ENCODE measurements at places on chromosomes 3 and 15.

- no peak for DNase-seq
Measured at GRCh38 chr3:72657666-72658065, 190.6 kb downstream of the SHQ1 start.

GRCh38 chr15:31560643-31561042 lies 234.0 kb downstream of the KLF13 start:
- DNase-seq, result no peak

DNA sequence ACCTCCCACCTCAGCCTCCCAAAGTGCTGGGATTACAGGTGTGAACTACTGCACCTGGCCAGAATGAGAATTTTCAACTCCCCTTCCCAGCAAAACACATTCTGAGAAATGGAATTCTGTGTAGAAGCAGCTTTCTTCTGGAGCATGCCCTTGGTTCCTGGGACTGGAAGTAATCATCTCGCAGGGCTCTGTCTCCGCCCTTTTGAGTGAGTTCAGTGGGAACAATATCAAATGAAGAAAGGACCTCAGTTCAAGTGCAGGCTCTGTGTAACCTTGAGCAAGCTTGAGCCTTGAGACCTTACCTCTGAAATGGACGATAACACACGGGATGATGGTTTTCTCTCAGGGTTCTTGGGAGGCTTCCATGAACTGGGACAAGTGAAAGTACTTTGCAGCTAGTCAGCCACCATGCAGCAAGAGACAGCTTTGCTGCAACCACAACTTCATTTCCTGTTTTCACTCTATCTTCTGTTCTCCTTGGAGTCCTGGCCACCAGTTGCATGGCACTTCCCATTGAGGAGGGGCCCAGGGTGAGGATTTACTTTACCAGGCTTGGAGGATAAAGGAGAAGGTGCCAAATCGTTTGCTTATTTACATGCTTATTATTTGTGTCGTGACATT lies 35.7 kb upstream of the IGF1R start:
- no peak for DNase-seq

GRCh38 chr3:123296261-123296660 lies 94.5 kb downstream of the SEC22A start:
- DNase-seq, result no peak

DNA sequence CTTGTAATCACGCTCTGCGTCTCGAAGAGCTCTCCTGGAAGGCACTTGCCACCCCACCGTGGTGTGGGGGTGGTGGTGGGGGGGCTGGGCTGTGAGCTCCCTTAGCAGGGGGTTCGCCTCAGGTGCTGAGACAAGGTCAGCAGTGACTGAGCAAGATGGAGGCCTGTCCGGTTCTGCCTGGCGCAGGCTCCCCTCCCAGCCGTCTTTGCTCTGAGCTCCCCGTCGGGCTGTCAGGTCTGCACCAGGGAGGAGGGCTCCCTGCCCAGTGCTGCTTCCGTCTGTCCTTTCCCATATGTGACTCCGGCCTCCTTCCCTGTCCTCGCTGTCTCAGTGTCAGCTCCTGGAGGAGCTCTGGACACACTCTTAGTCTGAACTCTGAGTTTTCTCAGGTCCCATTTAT lies 80.0 kb downstream of the PLXNA1 start:
- no peak for DNase-seq

GRCh38 chr3:93746-94145 lies 102.8 kb upstream of the CHL1 start:
- no peak for DNase-seq

GRCh38 chr3:129461461-129462146 lies 21.6 kb downstream of the IFT122 start:
- DNase-seq, result no peak

GRCh38 chr3:32454111-32454510 lies 48.5 kb downstream of the CMTM6 start:
- DNase-seq, result no peak

- DNase-seq, result no peak
Measured at GRCh38 chr15:88395241-88395640, 71.9 kb downstream of the MRPL46 start.

DNA sequence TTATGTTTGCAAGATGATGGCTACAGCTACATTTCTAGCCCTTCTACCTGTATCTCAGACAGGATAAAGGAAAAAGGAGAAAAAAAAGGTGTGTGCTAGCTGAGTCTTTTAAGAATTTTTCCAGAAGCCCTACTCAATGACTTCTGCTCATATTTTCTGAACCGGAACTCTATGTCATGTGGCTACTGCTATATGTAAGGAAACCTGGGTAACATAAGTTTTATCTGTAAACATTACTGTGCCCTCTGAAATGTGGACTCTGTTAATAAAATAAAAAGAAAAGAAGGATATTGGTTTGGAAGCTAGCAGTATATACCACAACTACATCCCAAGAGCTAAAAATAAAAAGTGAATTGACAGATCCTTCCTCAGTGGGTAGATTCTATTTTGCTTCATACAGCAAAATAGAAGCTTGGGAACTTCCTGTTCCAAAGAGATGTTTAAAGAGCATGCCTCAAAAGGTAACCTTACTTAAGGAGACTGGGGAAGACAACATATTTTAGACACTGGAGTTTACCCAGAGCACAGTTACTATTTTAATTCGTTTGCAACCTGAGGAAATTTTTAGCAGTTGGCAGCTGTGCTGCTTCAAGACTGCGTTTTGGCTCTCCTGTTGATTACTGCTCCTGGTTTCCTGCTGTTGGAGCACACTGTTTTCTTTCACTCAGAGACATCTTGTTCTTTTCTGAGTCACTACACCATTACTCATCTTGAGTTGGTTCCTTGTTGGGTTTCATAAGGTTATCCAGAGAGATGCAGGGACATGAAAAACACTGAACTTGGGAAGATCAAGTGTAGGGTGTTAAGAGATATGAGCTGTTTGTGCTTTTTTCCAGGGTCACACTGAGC lies 280.7 kb downstream of the NFKBIZ start:
- no peak for DNase-seq

DNA sequence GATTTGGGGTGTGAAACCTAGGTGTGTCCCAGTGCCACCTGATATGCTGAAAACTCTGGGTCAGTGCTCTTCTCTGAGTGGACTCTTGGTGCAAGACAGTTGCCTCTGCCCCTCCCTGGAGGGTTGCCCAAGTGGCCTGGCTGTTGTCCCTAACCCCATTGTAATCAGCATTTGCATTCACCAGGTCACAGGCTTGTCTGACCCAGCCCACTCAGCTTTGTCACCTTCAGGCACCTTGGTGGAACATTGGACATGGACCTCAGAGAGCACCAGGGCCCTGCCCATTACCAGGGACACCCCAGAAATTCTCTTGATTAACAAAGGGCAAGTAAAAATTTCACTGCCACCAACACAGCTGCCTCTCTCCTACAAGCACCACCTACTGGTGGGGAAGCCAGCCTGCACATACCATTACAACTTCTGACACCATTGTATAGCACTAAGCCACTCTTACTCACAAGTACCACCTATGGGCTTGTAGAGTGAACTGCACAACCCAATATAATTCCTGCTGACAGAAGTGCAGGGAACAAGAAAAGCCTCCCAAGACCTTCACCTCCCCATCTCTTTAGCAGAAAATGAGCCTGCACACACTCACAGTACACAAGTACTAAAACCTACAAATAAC lies 324.6 kb downstream of the EPHA6 start:
- no peak for DNase-seq

- DNase-seq, result no peak
Measured at GRCh38 chr15:87944050-87944449, 312.5 kb downstream of the NTRK3 start.

GRCh38 chr3:45112939-45113338 lies 33.2 kb downstream of the CDCP1 start:
- no peak for DNase-seq

DNA sequence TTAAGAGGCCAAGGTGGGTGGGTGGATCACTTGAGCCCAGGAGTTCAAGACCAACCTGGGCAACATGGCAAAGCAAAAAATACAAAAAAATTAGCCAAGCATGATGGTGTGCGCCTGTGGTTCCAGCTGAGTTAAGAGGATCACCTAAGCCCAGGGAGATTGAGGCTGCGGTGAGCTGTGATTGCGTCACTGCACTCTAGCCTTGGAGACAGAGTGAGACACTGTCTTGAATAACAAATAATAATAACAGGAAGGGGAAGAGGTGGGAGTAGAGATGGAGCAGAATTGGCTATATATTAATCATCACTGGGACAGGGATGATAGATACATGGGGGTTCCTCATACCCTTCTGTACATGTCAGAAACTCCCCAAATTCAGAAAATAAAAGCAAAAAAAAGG lies 23.8 kb upstream of the NMB start:
- no peak for DNase-seq

DNA sequence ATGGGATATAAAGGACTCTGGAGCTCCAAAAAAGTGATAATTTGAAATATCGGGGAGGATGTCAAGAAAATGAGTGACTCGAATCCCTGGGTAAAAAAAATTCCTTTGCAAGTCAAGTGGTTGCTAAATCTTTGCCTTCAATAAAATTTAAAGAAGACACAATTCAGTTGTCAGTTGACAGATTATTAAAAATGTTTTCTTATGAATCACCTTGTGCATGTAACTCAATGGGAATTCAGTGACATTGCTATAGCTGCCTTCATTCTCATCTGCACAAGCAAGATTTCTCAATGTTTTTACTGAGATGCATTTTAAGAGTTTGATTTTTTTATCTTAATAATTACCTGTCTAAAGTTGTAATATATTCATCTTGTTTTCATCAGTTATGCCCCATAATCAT lies 264.0 kb upstream of the IL12A start:
- DNase-seq, result no peak

DNA sequence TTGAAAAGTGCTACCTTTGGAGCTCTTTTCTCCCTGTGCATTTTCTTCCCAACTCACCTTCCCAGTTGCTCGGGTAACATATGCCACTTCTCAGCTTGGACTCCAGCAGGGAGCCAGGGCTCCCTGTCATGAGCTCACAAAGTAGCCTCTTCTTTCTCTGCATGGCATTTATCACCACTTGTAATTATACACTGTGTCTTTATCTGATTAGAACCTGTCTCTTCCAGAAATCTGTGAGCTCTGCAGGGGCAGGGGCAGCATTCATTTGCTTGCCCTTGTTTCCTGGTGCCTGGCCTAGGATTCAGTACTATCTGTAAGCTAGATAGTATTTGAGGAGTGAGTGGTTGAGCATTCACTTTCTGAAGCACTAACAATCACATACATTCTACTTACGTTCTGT lies 100.9 kb downstream of the CLSTN2 start:
- DNase-seq, result no peak

GRCh38 chr3:9163289-9163688 lies 86.2 kb downstream of the SRGAP3 start:
- no peak for DNase-seq

- DNase-seq, result no peak
Measured at GRCh38 chr15:55237219-55238130, 40.7 kb upstream of the RSL24D1 start.

- no peak for DNase-seq
Measured at GRCh38 chr15:36323615-36324014, 255.8 kb upstream of the CDIN1 start.

DNA sequence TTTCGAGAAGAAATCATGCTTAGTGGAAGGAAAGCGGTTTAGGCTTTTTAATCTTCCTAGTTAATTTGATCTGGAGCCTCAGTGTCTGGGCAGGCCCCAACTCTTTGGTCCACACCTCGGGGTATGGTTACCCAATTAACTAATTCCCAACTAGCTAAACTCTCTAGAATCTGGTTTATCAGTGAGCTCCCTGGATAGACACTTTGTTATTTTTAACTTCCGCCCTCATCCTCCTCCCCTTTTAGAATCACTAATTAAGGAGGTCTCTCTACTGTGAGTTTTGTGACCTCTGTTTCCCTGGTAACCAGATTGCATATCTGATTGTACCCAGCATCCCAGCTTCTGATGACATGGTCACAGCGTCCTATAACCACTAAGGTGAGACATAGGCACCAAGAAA lies 112.2 kb downstream of the RARB start:
- no peak for DNase-seq

DNA sequence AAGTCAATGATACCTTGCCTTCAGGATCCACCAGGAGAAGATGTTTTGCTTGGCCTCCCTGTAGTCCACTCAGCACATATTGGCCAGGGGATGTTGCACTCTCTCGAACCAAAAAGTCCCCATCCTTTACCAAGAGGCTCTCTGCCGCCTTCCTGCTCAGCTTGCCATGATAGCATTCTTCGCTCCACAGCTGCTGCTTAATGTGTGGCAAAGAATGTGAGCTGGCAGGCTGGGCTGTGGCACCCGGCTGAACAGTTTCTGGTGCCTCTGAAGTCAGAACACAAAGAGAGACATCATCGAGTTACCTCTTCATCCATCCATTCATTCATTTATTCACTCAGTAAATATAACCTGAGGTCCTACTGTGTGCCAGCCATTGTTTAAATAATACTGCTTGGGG lies 23.9 kb upstream of the CEP152 start:
- no peak for DNase-seq

DNA sequence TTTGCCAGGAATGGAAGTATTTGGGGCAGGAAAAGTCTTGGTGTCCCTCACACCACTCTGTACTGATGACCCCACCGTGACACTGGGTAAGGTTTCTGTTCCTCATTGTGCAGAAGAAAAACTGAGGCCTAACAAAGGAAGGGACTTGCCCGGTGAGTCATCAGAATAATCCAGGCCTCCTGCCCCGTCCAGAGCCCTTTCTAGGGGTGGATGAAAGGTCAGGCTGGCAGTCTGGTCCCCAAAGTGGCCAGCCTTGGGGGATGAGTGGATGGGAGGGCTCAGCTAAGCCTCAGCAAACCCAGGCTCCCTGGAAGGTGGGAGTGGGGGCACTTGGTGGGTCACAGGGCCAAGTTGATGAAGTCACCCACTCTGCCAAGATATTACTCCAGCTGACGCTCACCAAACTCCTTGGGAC lies 2.3 kb upstream of the DNAH1 start:
- DNase-seq, result no peak

- DNase-seq, result no peak
Measured at GRCh38 chr15:39376371-39376909, 204.4 kb upstream of the THBS1 start.

GRCh38 chr3:104461431-104461830 lies 905.3 kb upstream of the ALCAM start:
- DNase-seq, result no peak

DNA sequence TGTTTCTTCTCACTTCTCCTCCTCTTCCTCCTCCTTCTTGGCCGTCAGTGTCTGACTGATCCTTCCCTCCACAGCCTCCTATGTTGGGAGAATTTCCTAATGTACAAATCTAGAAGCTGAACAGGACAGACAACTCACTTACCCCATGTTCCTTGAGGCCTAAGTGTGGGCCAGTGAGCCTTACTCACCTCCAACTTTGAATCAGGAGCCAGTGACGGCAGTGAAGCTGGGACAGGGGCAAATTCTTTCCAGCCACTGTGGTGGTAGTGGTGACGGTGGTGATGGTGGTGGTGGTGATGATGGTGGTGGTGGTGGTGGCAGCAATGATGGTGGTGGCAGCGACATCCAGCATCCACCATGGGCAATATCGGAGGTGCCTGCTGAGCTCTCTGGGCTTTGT lies 166.3 kb downstream of the FAM43A start:
- DNase-seq, result no peak

DNA sequence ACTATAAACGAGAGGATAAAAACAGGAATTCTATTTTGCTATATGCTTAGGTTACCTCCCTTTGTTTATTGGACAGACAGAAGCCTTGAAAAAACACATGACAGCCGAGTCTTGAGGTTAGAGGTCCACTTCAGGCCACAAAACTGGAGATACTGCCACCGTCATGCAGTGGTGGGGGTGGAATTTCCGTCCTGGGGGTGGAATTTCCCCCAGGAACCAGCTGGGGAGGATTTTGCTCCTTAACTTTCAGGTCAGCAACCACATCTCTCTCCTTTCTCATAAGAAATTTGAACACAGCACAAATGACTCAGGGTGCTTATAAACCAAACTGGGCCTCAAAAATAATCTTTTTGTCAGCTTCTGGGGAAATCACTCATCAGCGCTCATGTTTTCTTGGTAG lies 545.8 kb upstream of the ADAMTS9 start:
- DNase-seq, result no peak

All from cortex of kidney (tissue), 1 donor.